Activated CD4-positive, alpha-beta T cell treated with anti-CD3 and anti-CD28 coated beads, Interleukin-2, amount 50 U/mL, for 4 hours (primary cell): ENCODE measurements at places on chromosomes 2 and 18.
A peak's percentile ranks its signal among the peaks of the same experiment; 100 is the strongest.

- no peak for DNase-seq
Observed at GRCh38 chr2:141381946-141382345, 748.9 kb downstream of the LRP1B start.

GRCh38 chr2:233940376-233941276, 23.5 kb downstream of the TRPM8 start:
- DNase-seq, result no peak

GRCh38 chr2:161681046-161681445, 56.8 kb downstream of the SLC4A10 start:
- no peak for DNase-seq

GRCh38 chr2:204008352-204008751, 71.8 kb downstream of the ICOS start:
- DNase-seq, result no peak

DNA sequence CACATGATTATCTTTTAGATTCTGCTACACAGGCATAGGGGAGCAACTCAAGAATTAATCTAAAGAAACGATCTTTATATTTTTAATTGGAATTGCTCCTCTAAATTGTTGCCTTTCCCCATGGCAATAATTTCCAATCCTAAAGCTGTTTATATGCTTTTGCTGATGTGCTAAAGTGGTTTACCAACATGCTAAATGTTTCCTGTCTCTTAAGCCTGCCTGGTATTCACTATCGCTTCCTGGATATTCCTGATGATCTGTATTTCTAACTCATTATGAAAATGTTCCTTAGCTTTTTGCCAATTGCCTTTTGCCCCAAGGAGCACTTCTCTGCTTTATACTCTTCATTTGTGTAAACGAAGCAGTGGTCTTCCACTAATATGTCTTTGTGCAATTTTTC, 65.8 kb downstream of the PTPN2 start:
- no peak for DNase-seq

GRCh38 chr2:11024259-11024645, 112.5 kb downstream of the KCNF1 start:
- DNase-seq, result no peak

- no peak for DNase-seq
Observed at GRCh38 chr2:178767094-178768060, 39.8 kb downstream of the TTN start.

GRCh38 chr18:58843688-58844035, 21.0 kb upstream of the ZNF532 start:
- DNase-seq, result no peak

DNA sequence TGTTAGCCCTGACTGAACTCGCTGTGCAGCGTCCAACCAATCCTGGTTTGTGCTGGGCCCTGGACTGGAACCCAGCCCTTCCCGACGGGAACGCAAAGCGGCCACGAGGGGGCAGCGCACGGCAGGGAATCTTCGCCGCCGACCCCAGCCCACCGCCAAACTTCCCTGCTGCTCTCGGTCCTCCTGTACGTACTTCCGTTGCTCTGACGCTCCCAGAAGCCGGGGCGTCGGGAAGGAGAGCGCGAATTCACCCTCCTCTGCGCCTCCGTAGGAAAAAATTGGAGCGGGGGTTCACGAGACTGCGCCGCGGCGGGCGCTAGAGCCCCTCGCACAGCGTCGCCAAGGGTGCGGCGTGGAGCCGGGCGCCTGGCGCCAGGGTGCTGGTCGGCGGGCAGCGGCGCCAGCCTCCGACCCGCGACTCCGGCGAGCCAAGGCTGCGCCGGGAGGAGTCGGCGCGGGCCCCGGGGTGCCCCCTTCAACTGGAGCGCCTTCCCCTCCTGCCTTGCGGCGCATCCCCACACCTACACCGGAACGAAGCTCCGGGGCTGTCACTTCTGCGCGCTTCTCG, 873 bp upstream of the SH3RF3 start:
- peak; percentile 58 for DNase-seq

DNA sequence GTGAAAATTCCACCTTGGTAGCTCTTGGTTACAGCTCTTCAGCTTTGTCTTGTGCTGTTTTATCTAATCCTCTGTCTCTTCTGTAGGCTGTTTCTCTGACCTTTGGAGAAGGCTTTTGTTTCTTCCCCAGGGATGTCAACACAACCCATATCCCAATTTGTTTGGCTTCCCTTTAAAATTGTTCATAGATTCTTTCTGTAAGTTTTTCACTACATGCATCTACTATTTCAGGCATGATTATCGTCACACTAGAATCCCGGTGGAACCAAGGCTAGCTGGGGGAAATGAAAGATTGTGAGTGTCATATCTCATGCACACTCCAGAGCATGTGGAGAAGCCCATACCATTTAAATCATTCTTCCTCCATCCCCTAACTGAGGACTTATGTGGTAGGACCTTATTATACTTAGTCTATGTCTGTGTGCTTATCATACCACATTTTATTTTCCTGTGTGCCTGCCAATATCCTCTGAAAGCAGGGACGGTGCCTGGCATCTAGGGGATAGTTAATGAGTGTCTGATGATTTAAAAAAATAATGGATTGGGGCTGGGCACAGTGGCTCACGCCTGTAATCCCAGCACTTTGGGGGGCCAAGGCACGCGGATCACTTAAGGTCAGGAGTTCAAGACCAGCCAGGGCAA, 59.9 kb downstream of the CRIM1 start:
- no peak for DNase-seq

- DNase-seq, result peak; percentile 66
Observed at GRCh38 chr2:12501469-12502158, 215.1 kb upstream of the TRIB2 start.

DNA sequence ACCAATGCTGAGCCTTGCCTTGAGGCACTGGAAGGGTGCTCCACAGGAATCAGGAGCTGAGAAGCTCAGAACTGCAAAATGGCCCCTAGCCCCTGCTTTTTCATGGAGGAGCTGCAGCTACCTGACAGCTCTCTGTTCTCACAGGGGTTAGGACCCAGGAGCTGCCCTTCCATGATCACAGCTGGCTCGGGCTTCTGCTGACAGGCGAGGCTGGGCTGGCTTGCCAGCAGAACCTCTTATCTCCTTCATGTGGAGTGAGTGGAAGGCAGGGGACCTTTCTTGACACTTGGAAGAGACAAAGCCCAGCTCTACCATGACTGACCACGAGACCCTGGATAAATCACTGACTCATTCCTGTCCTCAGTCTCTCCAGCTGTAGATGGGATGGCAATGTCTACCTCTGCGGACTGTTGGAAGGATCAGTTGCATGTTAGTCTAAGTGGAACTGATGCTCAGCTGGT, 113.4 kb downstream of the CAPN13 start:
- no peak for DNase-seq

- no peak for DNase-seq
Observed at GRCh38 chr2:219002395-219003266, 9.4 kb upstream of the CRYBA2 start.

GRCh38 chr18:10856132-10856531, 293.2 kb downstream of the PIEZO2 start:
- DNase-seq, result no peak

DNA sequence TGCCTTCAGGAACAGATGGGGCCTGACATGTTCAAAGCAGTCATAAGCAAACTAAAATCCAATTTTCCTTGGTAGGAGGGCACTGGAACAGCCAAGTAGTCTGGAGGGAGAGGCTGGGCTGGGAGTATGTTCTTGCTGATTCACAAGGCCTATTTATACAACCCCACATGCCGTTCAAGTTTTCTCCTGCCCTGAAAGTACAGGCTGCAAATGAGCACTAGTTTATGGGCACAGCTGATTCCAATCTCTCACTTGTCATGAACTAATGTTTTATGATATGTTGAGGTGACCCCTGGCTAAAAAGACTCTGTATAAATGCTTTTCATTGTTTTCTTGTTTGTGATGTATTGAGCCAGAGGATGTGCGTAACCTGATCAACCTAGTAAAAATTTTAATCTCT, 183.4 kb upstream of the SRD5A2 start:
- DNase-seq, result no peak

DNA sequence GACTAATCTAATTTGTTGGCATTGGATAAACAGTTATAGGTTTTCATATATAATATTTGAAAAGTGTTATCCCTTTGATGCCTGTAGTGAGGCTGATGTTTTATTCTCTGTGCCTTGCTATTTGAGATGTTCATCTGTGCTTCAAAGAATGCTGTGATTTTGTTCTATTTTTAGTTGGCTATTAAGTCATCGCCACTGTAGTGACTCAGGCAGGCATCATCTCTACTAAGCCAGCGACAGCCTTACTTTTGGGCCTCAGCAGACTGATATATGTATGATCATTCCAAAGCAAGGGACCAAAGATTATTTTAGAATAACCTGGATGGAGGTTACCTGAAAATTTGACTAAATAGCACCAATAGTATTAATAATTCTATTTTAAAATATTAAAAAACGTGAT, 1674.5 kb upstream of the NXPH2 start:
- no peak for DNase-seq

- DNase-seq, result no peak
Observed at GRCh38 chr2:168691221-168691620, 111.2 kb upstream of the NOSTRIN start.

DNA sequence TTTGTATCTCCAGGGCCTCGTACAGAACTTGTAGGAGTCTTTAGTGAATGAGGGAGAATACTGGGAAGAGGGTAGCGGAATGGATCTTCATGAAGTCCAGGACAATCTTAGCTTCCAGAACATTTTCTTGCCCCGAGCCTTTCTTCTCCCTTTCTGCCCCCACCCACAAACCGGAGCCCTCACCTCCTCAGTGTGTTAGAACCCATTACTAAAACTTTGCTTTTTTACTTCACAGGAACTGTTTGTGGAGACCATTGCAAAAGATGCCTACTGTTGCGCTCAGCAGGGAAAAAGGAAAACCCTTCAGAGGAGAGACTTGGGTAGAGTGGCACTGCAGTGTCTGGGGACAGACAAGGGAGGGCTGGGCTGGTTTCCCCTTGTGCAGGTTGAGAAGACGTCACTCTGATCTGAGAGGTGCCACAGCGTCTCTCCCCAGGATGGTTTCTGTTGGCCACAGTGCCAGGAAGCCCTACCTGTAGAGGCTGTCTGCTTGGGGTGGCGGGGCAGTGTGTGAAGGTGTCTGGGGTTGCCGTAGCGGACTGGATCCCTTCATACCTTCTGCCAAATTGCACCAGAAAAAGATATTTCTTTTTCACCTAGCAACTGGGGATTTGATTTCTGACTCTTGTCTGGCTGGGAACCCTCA, 786 bp downstream of the POLE4 start:
- DNase-seq, result no peak

- DNase-seq, result no peak
Observed at GRCh38 chr18:57446322-57446721, 11.1 kb downstream of the ONECUT2 start.

- DNase-seq, result no peak
Observed at GRCh38 chr2:178258916-178259315, 64.6 kb downstream of the OSBPL6 start.

- no peak for DNase-seq
Observed at GRCh38 chr2:218733171-218734021, 22.8 kb downstream of the TTLL4 start.

DNA sequence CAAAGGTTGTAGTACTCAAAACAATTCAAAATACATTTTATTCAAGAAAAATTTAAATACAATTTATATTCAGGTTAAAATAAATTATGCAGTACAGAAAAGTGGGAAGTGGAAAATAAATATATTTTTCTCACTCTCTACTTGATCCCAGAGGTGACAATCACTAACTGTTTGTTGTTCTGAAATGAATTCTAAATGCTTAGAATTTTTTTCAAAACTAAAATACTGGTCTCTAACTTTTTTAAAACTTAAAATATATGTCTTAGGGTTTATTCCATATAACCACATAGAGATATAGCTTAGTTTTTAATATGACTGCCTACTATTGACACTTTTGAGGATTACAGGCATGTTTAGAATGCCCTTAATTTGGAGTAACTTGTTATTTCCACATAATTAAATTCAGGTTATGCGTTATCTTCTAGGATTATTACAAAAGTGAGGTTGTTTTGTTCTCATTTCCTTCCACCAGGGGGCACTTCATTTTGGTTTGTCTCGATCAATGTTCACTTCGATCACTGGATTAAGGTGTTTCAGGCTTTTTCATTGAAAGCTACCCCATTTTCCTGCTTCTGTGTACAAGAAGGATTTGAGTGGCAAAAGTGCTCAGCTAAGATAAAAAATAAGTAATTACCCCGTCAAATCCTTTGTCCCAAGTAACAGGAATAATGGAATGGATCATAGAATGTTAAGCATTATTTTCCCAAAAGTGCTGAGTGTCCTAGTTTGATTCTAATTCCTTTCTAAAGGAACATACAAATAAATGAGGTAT, 27.1 kb upstream of the TFPI start:
- DNase-seq, result no peak

- no peak for DNase-seq
Observed at GRCh38 chr2:145644820-145645302, 1124.9 kb upstream of the ZEB2 start.

GRCh38 chr18:25726298-25726697, 364.1 kb downstream of the SS18 start:
- no peak for DNase-seq

GRCh38 chr2:71704131-71704561, 250.8 kb downstream of the DYSF start:
- no peak for DNase-seq

- DNase-seq, result no peak
Observed at GRCh38 chr2:130870161-130870485, 33.4 kb downstream of the ARHGEF4 start.

- DNase-seq, result no peak
Observed at GRCh38 chr2:166240387-166241313, 112.8 kb upstream of the SCN1A start.

DNA sequence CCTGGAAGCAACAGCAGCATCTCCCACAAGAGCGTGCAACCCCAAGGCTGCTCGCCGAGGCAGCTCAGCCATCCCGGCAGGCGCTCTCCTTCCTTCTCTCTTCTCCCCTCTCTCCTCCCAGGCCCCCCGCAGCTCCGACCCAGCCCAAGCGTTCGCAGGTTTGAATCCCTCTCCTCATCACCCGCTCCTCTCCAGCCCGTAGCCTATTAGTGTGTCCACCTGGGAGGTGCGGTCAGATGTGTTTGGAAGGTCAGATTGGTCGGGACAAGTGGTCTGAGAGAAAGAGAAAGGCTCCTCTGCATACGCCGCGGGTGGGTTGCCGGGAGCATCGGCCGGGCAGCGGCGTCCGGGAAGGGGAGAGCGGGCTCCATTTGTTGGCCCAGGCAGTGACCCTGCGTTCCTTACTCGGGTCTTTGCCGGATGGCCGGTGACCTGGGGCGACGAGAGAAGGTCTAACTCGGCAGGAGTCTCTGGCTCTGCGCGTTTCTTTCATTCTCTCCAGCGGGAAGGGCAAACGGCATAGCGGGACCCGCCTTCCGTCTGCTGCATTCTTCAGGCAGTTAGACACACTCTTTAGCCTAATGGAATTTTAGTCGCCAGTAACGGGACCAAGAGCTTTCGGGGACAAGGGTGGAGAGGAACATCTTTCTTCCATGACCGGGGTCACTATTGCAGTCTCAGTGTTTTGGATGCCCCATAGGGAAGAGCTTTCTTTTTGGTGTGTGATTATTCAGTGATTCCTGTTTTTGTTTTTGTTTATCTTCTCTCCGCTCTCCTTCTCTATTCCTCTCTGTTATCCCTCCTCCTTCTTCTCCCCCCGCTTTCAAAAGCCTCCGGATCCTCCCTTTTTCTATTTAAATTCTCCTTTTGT, 1.1 kb upstream of the TMEFF2 start:
- DNase-seq, result no peak
